ENCODE measurements at places on chromosomes 7 and 10.

- DNase-seq: no peak
Measured at GRCh38 chr10:8504499-8504898, 450.0 kb downstream of the GATA3 start.

DNA sequence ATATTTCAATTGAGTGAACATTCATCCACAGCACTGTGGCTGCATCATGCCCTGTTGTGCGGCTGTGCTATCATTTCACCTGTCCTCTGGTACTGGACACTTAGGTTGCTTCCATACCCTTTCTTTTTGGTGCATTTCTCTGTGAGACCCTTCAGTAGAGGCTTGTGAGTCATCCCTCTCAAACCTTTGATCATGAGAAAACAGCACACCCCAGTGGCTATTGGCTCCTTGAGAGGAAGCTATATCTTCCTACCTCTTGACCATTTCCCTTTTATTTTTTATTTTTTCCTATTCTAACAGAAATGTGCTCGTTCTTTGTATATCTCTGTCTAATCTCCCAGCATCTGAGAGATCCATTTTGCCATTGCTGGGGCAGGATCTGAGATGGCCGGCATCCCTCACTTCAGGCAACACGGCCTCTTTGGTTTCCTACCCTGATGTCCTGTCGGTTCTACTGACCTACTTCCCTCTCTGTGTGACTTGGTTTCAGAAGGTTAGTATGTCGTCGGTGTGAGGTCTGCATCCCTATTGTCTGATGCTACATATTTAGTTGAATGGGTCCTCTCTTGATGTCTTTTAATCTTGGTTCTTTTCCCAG lies 23.8 kb upstream of the PIK3AP1 start:
- no peak for DNase-seq

DNA sequence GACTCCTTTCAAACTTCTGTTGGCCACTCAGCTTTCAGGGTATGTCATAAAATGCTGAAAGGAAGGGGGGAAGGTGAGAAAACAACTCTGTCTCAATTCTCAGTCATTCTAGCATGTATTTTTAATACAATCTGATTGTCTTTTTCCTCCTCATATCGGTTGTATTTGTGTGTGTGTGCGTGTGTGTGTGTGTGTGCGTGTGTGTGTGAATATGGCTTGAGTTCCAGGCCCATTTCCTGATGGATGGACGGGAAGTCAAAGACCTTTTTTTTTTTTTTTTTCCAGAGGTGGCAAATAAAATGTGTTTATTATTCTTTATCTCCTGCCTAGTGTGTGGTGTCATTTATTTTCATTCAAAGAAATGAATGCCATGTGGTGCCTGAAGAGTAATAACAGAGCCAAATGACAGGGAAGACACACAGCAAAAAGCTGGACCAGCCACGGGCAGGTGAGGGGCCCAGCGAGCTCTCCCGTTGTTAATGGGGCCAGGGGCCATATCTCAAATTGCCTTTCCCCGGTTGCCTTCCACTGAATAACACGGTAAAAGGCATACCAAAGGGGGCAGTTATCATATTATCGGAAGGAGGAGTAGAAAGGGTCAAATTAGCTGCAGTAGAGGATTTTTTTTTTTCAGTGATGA lies 3.1 kb upstream of the PLXNA4 start:
- DNase-seq: no peak

GRCh38 chr7:40219917-40220316 lies 85.1 kb downstream of the SUGCT start:
- no peak for DNase-seq

DNA sequence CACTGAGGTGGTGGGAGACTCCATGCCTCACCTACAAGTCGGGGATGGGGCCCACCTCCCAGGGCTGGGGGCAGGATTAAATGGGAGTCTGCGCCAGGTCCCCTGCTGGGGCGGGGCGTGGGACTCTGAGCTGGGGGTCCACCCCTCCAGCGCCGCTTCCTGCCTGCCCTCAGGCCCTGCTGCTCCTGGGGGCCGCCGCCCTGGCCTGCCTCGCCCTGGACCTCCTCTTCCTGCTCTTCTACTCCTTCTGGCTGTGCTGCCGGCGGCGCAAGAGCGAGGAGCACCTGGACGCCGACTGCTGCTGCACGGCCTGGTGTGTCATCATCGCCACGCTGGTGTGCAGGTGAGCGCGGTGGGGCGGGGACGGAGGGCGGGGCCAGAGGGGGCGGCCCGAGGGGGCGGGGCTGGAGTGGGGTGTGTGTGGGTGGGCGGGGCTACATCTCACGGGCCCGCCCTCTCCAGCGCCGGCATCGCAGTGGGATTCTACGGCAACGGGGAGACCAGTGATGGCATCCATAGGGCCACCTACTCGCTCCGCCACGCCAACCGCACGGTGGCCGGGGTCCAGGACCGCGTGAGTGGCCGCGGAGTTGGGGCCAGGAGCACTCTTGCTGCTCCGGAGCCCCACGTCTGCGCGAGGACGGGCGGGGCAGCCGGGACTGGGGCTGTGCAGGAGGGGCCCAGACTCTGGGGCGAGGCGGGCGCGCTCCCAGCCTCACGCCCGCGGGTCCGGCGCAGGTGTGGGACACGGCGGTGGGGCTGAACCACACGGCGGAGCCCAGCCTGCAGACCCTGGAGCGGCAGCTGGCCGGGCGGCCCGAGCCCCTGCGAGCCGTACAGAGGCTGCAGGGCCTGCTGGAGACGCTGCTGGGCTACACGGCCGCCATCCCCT lies 15.1 kb downstream of the TTYH3 start:
- no peak for DNase-seq

- DNase-seq: no peak
Measured at GRCh38 chr7:94301024-94301586, 93.6 kb upstream of the COL1A2 start.

DNA sequence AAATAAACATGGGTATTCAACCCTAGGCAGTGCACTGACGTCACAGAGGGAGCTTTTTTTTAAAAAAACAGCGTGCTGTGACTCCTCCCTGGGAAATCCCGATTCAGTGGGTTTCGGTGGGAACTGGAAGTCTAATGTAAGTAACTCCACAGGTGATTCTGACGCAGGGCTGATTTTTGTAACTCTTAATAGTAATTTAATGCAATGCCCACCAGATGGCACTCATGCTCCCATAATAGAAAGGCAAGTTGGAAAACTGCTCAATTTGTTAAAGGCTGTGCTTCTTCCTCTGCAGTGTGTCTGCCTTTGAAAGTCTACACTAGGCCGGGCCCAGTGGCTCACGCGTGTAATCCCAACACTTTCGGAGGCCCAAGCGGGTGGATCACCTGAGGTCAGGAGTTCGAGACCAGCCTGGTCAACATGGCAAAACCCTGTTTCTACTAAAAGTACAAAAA lies 10.9 kb upstream of the RSU1 start:
- DNase-seq: peak; percentile 36

DNA sequence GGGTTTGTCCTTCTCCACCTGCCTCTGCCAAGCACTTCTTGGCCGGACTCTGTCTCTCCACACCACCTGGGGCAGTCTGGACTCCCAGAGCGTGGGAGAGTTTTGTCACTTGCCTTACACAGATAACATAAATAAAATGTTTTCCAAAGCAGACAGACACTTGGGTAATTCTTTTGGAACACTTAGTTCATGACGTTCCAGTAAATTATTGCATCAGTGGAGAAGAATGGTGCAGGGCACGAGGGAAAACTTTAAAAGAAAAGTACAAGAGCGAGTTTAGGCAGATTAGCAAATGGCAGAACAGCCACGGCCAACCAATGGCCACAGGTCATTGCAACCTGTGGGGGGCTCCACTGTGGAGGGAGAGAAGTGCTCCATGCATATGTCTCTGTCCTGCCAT lies 170.6 kb upstream of the GRB10 start:
- no peak for DNase-seq

- peak; percentile 29 for DNase-seq
Measured at GRCh38 chr7:158824028-158824427, 5.3 kb downstream of the ESYT2 start.

DNA sequence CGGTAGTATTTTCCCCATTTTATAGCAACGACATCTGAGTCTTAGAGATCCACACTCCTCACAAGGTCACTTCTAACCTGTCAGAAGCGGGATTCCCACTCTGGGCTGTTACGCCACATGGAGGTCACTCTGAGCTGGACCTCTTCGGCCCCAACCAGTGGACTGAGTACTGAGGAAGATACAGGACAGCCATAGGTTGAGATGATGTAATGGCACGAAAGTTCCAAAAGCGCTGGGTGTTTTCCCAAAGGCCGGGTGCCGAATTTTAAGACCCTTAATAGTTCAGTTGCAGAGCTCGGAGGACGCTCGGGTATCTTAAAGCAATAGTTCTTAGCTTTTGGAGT lies 699 bp downstream of the GHITM start:
- no peak for DNase-seq

DNA sequence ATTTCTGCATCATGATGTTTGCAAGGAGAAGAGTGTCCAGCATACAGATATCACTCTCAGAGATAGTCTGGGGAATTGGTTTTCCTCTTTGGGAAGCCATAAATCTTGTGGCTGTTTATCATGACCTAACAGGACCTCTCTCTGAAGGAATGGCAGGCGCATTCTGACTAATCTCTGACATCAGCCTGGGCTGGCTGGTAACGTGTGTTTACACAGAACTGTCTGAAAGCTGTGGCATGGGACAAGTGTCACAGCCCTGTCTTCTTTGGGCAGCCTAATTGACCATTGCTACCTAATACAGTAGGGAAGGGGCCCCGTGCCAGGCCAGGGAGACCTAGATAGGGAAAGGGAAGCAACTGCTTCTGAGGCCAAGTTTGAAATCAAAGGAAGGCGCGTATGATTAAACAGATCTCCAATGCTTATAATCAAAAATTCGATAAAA lies 73.9 kb upstream of the CABCOCO1 start:
- no peak for DNase-seq

DNA sequence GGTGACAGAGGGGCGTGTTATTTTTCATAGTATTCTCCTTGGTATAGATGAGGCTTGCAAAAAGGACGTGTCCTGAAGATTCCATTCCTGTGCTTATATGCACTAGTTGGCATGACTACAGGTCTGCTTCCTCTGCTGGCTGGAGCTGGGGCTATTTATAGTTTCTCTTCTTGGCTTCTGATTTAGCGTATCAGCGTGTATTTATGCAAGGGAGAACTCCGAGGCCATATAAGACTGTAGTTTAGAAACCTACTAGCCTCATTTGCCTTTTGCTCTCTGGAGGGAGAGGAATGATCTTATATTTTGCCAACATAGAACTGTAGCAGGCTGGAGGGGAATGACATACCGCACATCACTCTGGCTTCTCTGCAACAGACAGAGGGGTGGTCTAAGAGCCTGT lies 39.7 kb downstream of the CACNB2 start:
- no peak for DNase-seq

DNA sequence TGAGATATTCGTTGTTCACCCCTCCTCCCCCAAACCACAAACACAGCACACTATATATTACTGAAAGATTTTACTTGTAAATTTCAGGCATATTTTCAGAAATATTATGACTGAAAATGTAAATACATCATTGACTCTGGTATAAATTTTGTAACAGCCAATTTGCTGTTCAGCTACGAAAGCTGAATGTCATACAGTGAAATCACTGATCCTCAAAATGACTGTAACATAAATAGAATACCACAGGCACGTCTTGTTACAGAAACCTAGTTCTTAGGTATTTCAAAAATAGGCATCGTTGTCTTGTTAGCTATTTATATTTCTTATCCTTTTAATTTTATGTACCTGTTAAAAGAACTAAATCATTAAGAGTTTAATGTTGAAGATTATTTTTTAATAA lies 15.1 kb downstream of the TRUB1 start:
- no peak for DNase-seq

- DNase-seq: no peak
Measured at GRCh38 chr10:2744547-2745200, 322.7 kb upstream of the PFKP start.

- no peak for DNase-seq
Measured at GRCh38 chr10:474406-474805, 215.1 kb downstream of the DIP2C start.

- no peak for DNase-seq
Measured at GRCh38 chr7:19677180-19677579, 31.7 kb downstream of the POLR1F start.

GRCh38 chr10:72089618-72090017 lies 1.3 kb upstream of the SPOCK2 start:
- no peak for DNase-seq

- no peak for DNase-seq
Measured at GRCh38 chr7:157710396-157710795, 373.6 kb downstream of the DNAJB6 start.

- no peak for DNase-seq
Measured at GRCh38 chr10:21292763-21293517, 232.5 kb downstream of the SKIDA1 start.

- DNase-seq: no peak
Measured at GRCh38 chr7:51261117-51261835, 55.3 kb downstream of the COBL start.

GRCh38 chr10:71830726-71831125 lies 20.3 kb downstream of the PSAP start:
- no peak for DNase-seq

DNA sequence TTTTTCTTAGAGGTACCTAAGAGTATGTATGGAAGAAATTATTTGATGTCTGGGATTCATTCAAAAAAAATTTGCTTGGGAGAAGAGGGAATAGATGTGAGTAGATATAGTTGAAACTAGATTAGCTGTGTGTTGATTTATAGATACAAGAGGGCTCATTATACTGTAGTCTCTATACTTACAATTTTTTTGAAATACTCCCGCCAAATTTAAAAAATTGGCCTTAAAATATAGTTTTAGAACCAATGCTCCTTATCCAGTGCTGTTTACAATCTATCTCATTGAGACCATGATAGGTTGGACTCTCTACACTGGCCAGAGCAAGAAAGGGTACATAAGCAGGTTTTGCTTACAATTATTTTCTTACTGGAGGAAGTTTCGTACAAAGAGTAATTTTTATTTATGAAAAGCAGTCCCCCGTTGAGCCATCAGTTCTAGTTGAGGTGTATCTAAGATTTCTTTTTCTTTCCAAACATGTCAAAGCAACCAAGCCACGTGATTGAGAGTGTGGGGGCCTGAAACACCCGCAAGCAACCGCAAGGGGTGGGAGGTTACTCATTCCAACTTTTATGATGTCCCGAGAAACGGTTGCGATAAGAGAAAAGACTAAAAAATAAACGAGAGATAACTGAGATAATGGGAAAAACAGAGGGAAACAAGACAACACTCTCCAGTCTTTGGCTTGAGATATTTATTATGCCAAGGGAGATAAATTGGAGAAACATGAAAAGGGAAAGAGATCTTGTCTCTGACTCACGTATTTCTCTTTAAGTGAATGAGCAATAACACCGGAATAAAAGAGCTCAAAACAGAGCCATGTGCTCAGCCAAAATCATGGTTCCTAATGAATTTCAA lies 729.2 kb downstream of the LRMDA start:
- DNase-seq: no peak

GRCh38 chr7:151798851-151799448 lies 78.0 kb downstream of the PRKAG2 start:
- DNase-seq: no peak

DNA sequence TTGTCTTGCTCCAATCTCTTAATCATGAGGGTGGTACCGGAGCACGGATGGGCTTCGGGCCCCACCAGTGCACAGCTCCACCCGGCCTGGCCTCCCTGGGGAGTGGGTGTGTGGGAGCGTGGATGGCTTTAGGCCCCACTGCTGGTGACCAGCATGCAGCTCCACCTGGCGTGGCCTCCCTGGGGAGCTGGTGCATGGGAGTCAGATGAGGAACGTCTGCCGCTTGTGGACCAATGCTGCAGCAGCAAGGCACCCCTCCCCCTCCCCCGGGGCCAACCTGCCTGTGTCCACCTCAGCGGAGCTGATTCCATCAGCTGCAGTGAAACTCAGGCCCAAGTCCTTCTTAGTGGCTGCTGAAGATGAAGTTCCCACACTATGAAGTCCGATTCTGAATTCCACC lies 511.4 kb downstream of the PTPRN2 start:
- no peak for DNase-seq
